ENCODE measurements at places on chromosomes 12 and 14.

GRCh38 chr12:95168746-95169145, 48.5 kb downstream of the FGD6 start:
- no peak for DNase-seq

- no peak for DNase-seq
These were observed 299.8 kb downstream of the ADGRD1 start for GRCh38 chr12:131253376-131254026.

DNA sequence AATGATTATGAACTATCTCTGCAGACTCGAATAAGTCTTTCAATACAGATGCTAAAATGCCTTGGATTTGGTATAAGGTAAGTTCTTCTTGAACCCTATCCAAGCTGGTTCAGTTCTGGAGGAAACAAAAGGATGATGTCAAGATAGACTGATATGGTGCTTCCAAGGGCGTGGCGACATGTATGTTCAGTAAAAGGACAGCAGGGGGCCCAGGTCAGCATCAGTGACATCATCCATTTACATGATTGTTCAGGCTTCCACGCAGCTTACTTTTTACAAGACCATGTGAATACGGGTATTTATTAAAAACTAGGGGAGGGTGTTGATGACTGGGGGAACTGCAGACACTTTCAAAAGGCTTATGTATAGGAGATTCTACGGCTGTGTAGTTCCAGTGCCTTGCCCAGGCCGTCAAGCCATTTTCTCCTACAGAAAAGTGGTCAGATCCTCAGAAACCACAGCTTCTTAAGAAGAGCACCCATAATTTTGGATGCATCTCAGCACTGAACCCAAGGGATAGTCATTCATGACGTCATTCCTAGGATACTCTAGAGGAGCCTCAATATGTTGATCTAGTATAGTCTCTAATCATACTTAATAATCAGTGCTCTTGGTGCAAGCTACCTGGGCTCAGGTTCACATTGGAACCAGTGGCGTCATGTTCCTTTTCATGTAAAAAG, 527.7 kb downstream of the FUT8 start:
- DNase-seq = no peak

- DNase-seq = no peak
These were observed 130.0 kb upstream of the NPAS3 start for GRCh38 chr14:32808644-32809043.

DNA sequence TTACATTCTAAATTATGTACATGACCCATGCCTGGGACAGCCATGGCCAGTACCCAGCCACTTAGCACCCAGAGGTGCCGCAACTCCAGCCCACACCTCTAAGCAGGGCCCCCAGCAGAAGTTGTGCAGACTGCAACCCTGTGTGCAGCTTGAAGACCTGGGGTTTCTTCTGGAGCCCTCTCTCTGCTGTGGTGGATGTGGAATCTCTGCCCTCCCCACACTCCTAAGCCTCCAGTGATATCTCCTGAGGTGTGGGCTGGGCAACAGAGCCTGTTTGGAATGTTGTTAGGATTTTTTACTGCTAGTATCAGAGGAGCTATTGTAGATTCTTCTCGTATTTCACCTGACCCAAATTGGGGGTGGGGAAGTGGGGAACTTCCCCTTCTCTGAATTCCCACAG, 59.4 kb upstream of the TUNAR start:
- no peak for DNase-seq

DNA sequence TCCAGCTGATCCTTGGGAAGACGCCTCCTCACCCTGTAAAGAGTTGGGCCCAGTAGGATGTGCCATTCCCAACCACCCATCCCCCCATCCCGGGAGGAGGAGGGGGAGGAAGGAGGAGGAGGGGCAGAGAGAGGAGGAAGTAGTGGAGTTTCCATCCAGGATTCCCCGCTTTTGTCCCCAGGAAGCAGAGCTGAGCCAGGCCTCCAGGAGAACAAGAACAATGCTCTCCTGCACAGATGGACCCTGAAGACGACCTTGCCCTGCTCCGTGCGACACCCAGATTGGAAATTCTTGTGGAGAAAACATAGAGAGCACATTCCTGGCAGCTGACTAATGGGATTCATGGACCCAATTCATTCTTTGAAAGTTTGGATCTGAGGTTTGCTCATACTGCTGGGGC, 132.3 kb upstream of the CRY1 start:
- no peak for DNase-seq
